Right lung (tissue), 10 donors: ENCODE measurements at places on chromosomes 1 and 21. TPM values are rescaled to one million over a fixed set of nuclear protein-coding genes. Genes with fewer than 3 reads are reported as not detected.

- no peak for DNase-seq
These were observed 279.8 kb downstream of the PBX1 start for GRCh38 chr1:164838786-164839185.

GRCh38 chr1:221699577-221699976, 42.3 kb downstream of the DUSP10 start:
- DNase-seq: no peak

- DNase-seq: no peak
These were observed 75.8 kb upstream of the GNG4 start for GRCh38 chr1:235725434-235725833.

Gene WDR64
- polyA plus RNA-seq: 0.38 TPM

DNA sequence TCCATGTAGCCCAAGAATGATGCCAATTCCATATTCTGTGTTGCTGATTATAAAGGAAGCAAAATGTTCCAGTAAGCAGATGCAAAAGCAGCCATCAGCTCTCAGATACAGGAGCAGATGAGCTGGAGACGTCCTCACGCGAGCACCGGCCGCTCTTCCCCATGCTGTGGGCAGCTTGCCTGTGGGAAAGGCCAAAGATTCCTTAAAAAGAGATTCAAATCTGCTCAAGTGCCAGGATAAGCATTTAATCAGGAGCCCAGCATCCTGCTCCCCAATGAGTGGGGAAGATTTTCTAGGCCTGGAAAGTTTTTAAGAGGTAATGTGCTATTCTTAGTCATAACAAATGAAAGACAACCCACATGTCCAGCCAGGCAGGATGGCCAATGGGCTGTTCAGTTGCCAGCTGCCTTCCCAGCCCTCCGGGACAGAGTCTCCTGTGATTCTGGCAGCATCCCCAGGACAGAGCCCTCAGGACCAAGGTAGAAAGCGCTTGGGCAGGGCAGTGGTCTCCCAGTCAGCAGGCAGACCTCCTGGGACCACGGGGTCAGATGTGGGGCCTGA, 108.2 kb upstream of the TMPRSS2 start:
- no peak for DNase-seq

Gene NCAM2
- 1.8 TPM for polyA plus RNA-seq

Gene DNAJC6
- 2.4 TPM for polyA plus RNA-seq

DNA sequence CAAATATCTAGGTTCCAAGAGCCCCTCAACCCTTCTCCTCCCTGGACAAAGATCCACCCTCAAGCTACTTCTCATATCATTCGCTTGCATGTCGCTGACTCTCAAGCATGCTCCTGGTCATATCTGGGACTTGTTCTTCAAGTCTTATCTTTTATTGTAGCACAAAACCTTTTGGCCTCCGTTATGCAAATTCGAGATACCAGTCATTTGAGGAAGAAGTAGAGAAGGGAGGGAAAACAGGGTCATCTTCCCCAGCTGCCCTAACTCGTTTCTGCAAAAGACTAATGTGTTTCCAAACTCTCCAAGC, 63.8 kb upstream of the ETS2 start:
- no peak for DNase-seq

Gene KRTAP21-2
- not detected for polyA plus RNA-seq

GRCh38 chr1:84573481-84573966, 716 bp downstream of the CTBS start:
- no peak for DNase-seq

GRCh38 chr1:234769986-234770795, 160.2 kb upstream of the IRF2BP2 start:
- DNase-seq: no peak

Gene S100A3
- not detected for polyA plus RNA-seq

DNA sequence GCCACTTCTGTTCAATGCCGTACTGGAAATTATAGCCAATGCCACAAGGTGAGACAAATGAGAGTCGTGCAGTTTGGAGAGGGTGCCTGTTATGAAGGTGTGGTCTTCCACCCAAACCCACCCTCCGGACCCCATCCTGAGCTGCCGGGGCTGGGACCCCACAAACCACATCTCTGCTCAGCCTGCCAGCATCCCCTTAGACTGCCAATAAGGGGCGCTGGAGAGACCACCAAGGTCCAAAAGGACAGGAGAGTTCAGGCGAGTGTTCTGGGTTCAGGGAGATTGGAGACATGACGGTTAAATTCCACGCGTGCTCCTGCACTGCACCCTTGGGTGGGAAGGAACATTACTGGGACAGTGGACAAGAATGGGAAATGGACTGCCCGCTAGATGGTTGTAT, 48.7 kb upstream of the COL18A1 start:
- no peak for DNase-seq

DNA sequence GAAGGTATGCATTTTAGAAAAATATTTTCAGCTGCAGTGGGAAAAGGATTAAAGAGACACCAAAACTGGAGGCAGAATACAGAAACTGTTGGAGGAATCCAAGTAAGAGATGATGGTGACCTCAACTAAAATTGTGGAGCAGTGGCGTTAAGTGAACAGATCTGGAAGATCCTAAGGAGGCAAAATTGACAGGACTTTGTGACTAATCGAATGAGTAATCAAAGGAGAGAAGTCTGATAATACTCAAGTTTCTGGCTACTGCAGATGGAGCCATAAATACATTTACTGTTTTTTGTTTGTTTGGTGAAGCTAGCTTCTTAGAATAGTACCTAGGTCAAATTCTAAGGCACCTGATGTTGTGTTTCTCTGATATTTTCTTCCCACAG, 3.1 kb downstream of the CTBS start:
- DNase-seq: no peak

DNA sequence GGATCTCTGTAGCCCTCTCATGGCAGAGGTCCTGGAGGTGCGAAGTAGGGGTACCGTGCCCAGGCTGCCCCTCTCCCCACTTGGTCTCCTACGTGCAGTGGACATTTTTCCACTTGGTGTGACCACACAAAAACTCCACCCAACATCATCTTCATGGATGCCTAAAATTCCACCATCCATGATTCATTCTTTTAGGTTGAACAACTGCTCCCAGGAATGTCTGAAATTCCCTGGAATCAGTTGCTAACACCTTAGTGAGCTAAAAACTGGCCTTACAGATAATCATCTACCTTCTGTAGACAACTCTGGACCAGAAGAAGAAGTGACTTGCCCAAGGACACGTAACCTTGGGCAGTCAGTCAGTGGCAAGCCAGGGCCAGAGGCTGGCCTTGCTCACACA, 32.1 kb upstream of the CLIC4 start:
- DNase-seq: no peak

Gene SPATA21
- 0.33 TPM for polyA plus RNA-seq

DNA sequence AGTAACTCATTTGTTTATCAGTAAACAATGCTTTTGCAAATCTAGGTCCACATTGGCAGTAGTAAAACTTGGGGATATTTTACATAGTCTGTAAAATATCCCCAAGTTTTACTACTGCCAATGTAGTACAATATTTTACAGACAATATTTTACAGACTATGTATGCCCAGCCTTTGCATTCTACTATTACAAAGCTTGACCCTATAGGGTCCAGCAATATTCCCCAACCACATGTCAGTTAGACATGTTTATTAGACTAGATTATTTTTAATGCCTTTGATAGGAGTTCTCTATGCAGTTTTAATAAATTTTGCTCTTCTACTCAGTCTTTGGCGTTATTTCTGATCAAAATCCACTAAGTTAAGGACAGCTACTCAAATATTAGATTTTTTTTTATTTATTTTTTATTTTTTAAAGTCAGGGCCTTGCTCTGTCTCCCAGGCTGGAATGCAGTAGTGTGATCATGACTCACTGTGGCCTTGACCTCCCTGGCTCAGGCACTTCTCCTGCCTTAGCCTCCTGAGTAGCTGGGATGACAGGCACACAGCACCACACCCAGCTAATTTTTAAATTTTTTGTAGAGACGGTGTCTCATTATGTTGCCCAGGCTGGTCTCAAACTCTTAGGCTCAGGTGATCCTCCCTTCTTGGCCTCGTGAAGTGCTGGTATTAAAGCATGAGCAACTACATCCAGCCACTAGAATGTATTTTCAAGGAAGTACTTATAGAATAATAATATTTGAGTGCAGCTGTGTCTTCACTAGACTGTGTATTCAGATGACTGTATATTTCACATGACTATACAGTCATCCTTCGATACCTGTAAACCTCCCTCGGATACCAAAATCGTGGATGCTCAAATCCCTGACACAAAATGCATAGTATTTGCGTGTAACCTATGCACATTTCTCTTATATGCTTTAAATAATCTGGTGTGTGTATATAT, 19.8 kb downstream of the MIER1 start:
- DNase-seq: no peak

- DNase-seq: peak; percentile 31
These were observed 17.8 kb upstream of the GUCA2B start for GRCh38 chr1:42135426-42135825.

Gene PIP5K1A
- 61.3 TPM for polyA plus RNA-seq

DNA sequence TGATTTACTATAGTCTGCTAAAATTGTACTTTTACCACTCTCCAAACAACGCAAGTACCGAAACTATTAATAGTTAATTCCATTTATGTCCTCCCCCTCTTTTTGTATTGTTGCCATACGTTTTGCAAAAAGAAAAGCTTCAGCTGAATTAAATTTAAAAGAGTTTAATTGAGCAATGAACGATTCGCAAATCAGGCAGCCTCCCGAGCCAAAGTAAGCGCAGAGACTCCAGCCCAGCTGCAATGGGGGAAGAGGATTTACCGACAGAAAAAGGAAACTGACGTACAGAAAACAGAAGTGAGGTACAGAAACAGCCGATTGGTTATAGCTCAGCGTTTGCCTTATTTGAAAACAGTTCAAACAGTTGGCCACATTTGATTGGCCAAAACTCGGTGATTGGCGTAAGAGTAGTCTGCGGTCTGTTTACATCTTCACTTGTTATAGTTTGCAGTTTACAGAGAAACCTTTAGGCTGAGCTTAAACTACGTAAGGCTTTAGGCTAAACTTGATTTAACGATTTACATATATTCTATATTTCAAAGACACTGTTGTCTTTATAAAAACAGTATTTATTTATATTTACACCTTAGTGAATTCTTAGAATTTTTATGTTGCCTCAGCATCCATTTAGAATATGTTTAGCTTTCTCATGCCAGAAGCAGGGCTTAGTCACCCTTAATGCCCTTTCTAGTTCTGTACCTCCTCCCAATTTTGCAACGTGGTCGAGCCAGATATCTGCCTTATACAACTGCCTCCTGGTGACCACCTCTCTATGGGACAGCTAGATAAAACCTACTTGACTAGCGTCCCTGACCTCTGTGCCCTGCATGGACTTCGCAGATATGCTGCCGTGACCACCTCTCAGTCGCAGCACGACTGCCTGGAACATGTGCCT, 23.8 kb downstream of the CR1 start:
- DNase-seq: no peak

GRCh38 chr1:197825541-197825940, 50.3 kb upstream of the DENND1B start:
- no peak for DNase-seq

Gene ENTREP3
- polyA plus RNA-seq: 15.9 TPM

Gene ARHGEF10L
- polyA plus RNA-seq: 21.2 TPM

DNA sequence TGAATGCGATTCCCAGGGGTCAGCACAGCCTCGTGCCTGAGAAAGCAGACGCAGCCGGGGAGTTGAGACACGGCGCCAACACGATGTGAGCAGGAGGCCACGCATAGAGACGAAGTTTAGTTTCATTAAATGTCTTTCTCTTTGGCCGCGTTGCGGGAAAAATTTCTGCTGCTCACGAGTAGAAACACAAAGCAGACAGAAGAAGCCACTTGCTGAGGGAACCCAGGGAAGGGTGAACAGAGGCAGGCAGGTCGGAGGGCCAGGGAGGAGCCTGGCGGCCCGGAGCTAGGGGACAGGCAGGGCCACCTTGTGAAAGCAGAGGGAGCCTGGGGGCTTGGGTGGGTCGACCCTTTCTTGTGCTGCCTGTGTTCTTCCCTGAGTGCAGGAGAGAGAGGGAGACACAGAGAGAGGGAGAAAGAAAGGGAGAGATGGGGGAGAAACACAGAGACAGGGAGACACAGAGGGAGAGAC, 33.2 kb downstream of the POFUT2 start:
- DNase-seq: no peak

- DNase-seq: no peak
These were observed 17.6 kb downstream of the PGBD2 start for GRCh38 chr1:248923352-248924338.

DNA sequence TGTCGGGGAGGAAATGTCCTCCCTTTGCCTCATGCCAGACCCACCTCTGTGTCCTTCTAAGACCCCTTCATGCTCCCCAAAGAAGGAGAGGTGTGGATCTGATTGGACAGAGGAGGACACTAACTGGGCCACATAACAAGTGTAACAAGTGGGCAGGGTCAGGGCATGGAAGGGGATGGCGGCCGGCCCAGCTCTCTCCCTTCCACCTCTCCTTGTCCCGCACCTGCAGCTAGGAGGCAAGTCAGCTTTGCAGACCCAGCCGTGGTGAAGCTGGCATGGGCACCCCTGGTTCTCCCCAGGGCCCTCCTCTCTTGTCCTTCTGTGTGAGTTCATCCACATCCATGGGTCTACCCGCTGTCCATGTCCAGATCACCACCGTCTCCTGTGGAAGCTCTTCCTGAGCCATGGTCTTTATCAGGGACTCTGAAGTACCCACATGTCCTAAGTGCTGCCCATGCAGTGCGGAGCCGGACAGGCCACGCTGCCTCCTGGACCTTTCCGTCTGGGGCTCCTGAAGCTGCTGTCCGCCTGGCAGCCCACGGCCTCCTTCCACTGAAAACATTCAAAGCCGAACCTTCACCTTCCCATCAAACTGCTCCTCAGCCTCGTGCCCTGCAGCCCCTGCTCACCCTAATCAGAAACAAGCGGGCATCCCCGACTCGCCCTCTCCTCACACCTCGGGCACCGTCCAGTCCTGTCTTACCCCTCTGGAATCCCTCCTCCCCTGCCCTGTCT, 460.5 kb downstream of the PTPRU start:
- DNase-seq: no peak

- DNase-seq: no peak
These were observed 67.3 kb downstream of the NOS1AP start for GRCh38 chr1:162136760-162137159.

DNA sequence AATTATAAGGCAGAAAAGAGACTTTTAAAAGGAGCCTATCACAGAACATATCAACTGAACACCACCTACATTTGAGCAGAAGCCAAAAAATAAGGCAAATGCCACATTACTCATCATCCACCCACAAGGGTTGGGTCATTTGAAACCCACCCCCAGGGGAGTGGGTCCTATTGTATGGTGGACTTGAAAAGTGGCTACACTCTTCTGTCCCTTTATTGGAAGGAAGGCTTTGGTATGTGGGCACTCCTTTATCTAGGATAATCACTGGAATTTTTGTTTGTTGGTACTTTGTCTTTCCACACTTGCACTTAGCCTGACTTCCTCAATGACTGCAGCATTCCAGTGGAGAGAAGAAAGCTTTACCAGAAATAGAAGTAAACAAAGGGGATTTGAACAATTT, 157.2 kb upstream of the COL11A1 start:
- DNase-seq: no peak

DNA sequence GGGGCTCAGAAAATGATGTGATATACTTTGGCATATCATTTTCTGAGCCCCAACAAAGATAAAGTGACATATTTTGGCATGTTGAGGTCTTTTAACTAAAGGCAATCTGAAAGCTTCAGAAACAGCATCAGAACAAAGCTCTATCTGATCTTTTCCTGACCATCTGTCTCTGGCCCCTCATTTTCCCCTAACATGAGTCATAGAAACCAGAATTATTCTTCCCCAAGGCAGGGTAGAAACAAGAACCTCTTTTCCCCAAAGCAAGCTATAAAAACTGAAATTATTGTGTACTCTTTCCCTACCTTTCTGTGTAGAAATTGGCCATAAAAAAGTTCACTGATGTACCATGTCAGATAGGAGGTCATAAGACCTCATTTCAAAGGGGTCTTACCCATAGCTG, 48.7 kb upstream of the PLA2G4A start:
- DNase-seq: no peak

GRCh38 chr1:244863491-244864252, 671 bp downstream of the HNRNPU start:
- DNase-seq: no peak
